Trophoblast cell (in vitro differentiated cells and primary cell): ENCODE measurements at places on chromosomes 16 and 17.

- no peaks in the 10 kb centered on the region for H3K36me3 ChIP-seq
- H3K4me3 ChIP-seq, result no peak overlapping the region
- no peaks in the 10 kb centered on the region for H3K4me1 ChIP-seq
- no peaks in the 10 kb centered on the region for H3K27me3 ChIP-seq
These were observed 416.8 kb upstream of the CCL2 start for GRCh38 chr17:33838281-33838680.

DNA sequence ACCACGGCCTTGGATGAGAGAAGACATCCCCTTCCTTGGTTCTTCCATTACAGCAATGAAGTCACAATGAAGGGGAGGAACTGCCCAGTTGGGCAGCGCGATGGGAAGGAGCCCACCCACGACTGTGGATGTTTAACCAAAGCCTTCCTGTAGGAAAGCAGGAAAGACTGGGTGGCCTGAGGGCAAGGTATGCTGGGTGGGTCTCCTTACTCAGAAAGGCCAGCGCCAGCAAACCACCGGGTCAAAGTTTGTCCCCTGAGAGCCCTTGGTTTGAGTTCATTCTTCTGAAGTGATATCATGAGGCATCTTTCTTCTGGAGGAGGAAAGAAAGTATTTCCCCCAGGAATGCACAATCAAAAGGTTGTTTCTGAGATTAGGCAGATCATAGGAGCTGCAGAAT is 105.2 kb downstream of the C16orf95 start:
- DNase-seq, result peak; percentile 54
- H3K4me3 ChIP-seq, result no peak overlapping the region
- H3K4me1 ChIP-seq, result peaks cover 15% of the 10 kb centered on the region
- no peaks in the 10 kb centered on the region for H3K36me3 ChIP-seq
- H3K27me3 ChIP-seq, result no peaks in the 10 kb centered on the region

DNA sequence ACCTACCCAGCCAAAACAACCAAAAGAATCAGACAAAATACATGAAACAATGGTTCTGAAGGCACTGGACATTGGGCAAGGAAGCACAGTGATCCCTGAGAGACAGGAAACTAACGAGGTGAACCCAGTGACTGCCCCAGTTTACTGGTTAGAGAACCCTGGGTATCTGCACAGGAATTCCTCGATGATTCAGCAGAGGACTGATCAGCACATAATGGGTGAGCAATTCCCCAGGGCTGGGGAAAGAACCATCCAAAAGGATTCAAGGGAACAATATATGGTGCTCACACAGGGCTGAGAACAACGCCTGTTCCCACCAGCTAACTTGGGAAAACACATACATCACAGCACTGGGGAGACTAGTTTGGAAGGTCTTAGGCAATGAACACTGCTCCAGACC is 167.2 kb downstream of the PARN start:
- H3K36me3 ChIP-seq, result peaks cover 6% of the 10 kb centered on the region
- H3K27ac ChIP-seq, result no peak overlapping the region

GRCh38 chr17:81741594-81742452 is 29.7 kb downstream of the SLC25A10 start:
- H3K27me3 ChIP-seq, result no peaks in the 10 kb centered on the region
- no peaks in the 10 kb centered on the region for H3K36me3 ChIP-seq
- no peaks in the 10 kb centered on the region for H3K4me1 ChIP-seq
- no peak overlapping the region for H3K27ac ChIP-seq
